ENCODE measurements at places on chromosomes 3 and 15. TPM values are rescaled to one million over a fixed set of nuclear protein-coding genes. Genes with fewer than 3 reads are reported as not detected.

The KCNH8 gene
- polyA plus RNA-seq, result not detected

The B3GNT5 gene
- 66.6 TPM for polyA plus RNA-seq

The GOLGA8K gene
- polyA plus RNA-seq, result not detected

The DCLK3 gene
- polyA plus RNA-seq, result not detected

The SLC22A14 gene
- 0.08 TPM for polyA plus RNA-seq

The SRP14 gene
- polyA plus RNA-seq, result 272 TPM

The CSPG4 gene
- polyA plus RNA-seq, result 0.67 TPM

The CYP8B1 gene
- not detected for polyA plus RNA-seq

The SGO1 gene
- 3.4 TPM for polyA plus RNA-seq
